Stimulated activated naive B cell treated with anti-CD40 and anti-IgM and Interleukin-4, amounts not matched to agents 10 μg/mL and 1 μg/mL and 100 μg/mL, for 72 hours (primary cell): ENCODE measurements at places on chromosomes 2 and 18.

DNA sequence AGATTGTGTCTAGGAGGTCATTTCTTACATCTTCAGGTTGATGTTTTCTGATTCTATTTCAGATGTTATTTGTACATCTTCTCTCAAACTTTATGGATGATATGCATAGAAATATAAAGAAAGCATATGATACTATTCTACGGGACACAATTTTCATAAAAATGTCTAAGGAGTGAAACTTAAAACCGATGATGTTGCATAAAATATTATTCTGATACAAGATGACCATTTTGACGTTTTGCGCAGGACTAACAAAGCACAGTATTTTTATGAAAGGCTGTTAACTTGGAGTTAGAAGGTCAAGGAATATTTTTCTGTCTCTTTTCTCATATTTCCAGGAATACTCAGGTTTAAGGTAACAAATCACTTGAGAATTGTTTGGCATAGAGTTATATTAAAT is 8.7 kb downstream of the NETO1 start:
- no peak for DNase-seq

DNA sequence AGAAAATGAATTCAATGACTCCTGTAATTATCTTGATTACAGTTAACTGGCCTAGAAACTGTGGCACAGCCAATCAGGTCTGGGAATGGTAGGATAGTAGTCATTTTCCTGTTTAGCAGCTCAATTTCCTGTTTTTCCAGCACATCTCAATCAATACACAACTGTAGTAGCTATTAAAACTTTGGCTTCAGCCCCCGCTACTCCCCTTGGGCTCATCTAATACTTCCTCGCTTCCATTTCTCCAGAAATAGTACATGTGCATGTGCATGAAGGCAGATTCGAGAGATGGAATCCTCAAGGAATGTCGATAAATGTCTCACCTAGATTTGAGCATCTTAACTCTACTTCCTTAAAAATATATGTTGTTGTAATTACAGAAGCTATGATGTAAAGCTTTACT is 9.7 kb downstream of the COBLL1 start:
- no peak for DNase-seq

DNA sequence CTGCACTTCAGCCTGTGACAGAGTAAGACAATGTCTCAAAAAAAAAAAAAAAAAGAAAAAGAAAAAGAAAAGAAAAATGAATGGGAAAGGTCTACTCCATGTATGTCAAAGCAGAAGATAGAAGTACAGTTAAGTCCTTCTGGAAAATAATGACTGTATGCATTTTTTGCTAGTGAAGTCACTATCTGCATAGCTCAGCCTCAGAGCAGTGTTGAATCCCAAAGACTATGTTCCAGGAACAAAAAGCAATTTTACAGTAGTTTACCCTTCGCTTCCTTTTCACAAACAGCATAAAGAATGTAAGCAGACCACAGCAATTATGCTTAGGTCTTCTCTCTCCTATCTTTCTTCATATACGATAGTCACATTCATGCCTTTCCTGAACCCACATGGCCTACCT is 497.4 kb downstream of the CMPK2 start:
- no peak for DNase-seq

DNA sequence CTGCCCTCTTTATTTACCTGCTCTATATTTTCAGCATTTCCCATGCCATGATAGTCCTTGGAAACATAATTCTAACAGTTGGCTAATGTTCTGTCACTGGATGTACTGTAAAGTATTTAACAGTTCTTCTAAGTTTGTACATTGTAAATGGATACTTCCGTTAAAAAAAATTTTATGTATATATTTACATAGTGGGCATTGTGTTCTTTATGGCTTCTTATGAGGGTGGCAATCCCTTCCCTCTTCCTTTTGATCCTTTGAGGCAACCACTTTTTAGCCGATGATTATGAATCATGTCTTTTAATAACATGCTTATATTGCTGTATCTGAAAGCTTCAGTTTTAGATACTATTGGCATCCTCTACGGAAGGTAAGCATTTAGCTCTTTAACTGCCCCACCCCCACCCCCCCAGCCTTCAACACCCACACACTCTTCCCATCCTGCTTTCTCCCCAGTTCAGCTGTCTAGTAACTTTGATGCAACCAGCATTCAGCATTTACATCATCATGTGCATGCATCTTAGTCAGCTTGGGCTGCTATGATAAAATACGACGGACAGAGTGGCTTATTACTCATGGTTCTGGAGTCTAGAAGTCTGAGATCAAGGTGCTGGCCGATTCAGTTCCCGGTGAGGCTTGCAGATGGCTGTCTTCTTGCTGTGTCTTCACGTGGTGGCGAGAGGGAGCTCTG is 21.0 kb upstream of the EDAR start:
- no peak for DNase-seq

DNA sequence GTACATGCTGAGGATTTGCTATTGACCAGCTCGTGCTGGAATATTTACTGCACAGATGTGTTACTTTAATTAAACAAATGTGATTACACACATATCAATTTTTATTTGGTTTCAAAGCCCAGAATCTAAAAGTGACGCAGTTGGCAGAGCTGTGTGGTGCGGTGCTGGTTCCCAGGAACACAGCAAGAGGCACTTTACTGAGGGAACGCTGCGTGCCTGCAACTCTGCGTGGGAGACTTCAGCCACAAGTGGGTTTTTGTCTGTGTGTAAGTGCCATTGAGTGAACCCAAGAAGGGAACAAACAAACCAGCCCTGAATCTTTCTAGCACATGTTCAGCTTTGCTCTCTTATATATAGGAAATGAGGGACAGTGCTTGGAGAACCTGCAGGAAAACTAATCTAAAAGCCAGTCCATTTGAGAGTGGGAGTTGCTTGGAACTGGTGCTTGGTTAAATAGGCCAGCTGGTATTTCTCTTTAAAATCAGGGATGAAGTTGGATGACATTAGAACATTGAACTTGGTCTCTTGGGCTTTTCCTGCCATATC is 196.6 kb upstream of the CELF4 start:
- no peak for DNase-seq

DNA sequence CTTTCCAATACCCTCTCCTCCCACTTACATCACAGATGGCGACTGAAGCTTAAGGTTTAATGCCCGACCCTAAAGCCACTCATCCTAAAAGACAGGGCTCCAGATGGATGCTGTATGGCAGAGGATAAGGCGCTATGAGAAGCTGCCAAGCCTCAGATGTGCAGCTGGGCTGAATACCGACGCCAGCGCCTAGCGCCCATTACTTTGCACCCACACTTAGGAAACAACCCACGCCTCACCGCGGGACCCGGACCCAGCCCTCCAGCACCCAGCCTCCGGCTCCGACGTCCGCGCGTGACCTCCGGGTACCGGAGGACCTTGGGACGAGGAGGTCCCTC is 335 bp downstream of the TRAK2 start:
- no peak for DNase-seq

DNA sequence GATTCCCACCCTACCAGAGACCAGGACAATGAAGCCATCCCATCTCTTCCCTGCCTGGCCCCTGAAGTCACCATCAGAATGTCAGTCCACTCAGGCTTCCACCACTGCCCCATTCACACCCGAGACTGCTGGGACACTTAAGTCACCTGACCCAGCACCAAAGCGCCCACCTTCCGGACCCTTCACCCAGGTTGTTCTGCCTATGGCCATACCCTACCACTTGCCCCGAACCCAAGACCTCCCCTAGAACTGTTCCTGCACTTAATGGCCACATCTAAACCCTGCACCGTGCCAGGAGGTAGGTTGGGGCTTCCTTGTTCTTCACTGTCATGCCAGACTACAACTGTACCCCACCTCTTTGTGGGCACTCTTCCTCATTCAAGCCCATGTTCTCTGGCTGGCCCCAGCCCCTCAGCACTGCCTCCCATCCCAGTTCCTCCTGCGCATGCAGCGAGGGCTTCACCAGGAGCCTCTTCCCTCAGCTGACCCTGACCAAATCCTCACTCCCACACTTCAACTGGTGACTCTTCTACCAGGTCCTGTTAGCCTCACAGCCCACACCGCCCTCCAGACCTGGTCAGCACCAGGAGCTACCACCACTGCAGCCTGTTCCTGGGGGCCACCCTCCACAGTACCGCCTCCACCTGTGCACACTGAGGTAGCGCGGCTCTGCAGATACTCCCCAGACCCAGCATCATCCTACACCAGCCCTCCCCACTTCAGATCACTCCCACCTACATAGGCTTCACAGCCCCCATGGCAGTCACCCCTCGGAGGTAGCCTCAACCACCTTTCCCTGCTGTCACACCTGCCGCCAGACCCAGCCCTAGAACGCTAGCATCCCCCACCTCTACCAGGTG is 8.3 kb upstream of the ADRA2B start:
- no peak for DNase-seq

- DNase-seq, result no peak
These were observed 57.9 kb downstream of the SLC8A1 start for GRCh38 chr2:40394031-40394430.

DNA sequence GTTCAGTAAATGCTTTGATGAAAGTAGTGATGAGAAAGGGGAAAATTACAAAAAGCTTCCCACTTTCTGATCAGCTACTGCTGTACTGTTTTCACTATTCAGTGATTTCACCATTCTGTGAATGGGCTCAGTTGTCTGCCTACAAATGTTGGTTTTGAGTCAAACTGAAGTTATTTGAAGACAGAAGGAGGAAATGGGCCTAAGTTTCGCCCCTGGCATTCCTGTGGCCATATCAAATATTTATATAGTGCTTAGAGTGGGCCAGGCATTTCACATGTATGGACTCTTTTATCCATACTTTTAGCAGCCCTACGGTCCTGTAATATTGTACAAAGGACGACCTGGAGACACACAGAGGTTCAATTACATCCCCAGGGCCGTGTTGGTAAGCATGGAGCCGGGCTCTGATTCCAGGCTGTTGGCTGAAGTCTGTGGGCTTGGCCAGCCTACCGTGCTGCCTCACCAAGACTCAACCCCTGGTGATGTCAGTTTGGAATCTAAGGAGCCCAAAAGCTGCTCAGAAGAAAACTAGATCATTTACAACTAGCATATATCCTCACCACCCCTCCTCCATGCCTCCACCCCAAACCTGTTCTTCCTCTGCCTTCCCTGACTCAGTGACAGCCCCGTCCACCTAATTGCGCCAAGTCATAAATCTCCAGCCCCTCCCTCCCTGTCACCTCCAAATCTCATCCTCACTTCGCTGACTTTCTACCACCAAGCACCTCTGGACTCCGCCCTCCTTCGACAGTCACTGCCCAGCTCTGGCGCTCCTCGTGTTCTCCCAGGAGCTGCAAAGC is 10.1 kb upstream of the GRHL1 start:
- no peak for DNase-seq

DNA sequence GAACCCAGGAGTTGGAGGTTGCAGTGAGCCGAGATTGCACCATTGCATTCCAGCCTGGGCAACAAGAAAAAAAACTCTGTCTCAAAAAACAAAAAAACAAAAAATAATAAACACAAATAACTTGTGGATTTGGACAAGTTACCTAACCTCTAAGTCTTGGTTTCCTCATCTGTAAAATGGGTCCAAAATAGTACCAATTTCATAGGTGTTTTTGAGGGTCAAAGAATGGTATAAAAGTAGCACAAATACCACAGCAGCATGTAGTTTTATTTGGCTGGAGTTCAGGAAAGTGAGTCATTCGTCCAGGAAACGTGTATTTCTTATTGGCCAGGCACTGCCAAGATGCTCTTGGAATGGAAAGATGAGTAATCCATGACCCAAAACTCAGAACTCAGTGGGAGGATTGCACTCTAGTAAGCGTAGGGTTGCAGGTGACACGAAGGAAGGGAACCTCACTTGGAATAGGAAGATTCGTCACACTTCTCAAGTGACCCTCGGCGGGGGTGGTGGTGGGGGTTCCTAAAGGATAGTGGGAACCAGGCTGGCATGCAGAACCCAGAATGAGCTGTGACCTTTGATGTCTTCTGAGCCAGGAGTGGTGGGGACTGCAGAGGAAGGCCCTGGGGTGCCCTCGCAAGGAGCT is 24.4 kb downstream of the GRHL1 start:
- DNase-seq, result no peak

- DNase-seq, result no peak
These were observed 16.9 kb downstream of the LYG2 start for GRCh38 chr2:99238599-99238998.

- DNase-seq, result no peak
These were observed 411.4 kb upstream of the SPHKAP start for GRCh38 chr2:228592925-228593324.

GRCh38 chr2:17805717-17806363 is 10.4 kb upstream of the MSGN1 start:
- no peak for DNase-seq

GRCh38 chr2:26235089-26235488 is 9.3 kb downstream of the HADHA start:
- no peak for DNase-seq

DNA sequence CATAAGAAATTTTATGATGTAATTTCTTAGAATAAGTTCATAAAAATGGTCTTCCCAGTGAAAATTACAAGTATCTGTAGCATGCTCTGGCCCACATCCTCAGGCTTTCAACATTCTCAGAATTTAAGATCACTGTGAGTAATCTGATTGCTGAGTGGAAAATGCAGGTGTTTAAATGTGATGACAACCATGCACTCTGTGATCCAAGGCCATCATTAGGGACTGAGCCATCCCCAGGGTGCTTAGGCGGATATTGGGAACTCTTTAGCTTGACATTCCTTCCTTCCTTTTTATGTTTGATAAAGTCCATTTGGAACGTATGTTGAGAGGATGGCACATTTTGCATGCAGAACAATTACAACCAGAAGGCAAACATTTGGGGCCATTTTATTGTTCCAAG is 95.5 kb downstream of the ARL4C start:
- DNase-seq, result no peak

- DNase-seq, result no peak
These were observed 13.5 kb downstream of the MCM6 start for GRCh38 chr2:135862718-135863117.

DNA sequence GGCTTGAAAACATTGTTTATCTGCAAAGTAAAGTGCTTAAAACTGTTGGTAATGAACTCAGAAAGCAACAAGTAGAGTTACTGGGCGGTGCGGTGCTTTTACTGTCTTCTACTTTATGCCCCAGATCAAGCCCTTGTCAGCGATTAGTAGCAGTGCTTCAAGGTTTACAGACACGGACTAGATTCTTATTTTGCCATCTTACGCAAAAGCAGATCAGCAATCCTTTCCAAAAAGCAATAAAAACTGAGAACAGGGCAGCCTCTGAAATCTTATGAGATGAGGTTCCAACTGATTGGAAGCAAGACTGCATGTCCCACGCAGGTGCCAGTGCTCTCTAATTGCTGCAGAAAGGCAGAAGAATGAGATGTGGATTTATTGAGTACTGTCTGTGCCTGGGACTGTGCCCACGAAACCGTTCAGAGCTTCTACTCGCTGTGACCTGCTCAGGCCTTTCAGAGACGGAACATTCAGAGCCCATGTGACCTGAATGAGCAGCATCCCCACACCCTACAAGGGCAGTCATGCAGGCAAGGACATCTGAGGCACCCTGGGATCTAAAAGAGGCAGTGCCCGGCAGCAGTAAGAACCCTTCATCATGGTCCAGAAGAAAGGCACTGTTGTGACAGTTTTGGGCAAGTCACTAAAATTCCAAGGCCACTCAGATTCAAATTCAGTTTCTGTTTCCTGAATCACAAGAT is 15.7 kb downstream of the COL4A3 start:
- no peak for DNase-seq
